ENCODE measurements at places on chromosomes 5 and 9.

- no peak for DNase-seq
Measured at GRCh38 chr9:91082731-91083130, 279.0 kb downstream of the AUH start.

DNA sequence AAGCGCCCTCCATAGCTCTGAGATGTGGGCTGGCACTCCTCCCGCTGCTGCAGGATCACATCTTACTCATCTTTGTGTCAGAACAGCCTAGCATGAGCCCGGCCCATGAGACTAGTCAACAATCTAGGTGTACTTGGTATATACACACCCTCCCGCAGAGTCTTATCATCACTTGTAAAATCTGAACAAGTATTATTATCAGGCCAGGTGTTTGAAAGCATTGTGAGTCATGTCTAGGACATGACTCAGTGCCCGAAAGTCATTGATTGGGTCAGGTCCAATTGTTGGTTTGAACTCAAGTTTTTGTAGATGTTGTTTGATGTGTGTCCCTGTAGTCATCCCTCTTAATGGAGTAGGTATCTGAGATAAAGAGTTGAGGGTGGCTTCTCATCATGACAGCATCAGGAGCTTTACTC is 108.7 kb downstream of the CFAP90 start:
- DNase-seq: no peak

- DNase-seq: no peak
Measured at GRCh38 chr5:134989266-134989830, 21.6 kb downstream of the CATSPER3 start.

DNA sequence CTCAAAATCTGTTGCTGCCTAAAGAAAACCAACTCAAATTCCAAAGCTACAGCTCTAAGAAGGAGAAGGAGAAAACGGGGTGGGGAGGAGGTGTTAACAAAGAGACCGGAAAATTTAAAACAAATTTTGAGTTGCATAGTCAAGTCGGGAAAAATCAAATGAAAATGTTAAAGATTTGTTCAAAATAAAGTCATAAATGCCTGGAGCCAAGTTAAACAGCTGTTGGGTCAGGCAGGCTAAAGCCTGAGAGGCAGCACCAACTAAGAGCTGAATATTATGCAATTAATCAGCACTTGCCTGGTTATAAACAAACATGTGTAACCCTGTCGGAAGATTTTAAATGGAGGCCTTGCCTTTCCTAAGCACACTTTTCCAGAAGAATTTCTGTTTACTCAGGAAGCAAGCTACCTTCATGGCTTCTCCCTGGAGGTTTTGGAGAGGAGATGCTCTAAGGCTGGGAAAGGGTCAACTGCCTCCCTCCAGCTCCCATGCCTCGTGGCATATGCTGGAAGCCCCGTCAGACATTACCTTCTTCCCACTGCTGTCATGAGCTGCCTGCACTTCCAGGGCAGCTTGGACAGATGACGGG is 270.5 kb downstream of the DMRT2 start:
- DNase-seq: no peak

- DNase-seq: no peak
Measured at GRCh38 chr5:14142202-14142826, 828 bp upstream of the TRIO start.

DNA sequence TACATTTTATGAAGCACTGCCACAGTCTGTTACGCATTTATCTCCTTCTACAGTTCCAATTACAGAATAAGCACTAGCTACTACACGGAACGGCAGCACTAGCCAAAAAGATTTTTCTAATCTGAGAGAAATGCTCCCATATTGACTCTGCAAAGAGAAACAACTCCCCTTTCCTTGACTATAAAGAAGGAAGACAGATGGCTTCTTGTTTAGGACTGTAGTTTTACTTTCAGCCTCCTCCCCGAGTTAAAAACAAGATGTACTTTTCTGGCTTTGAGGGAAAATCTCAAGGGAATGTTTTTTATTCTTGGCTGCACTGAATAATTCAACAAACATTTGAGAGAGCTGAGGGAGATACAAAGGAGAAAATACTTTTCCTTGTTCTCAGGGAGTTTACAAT is 1.9 kb upstream of the SLC44A1 start:
- DNase-seq: no peak

DNA sequence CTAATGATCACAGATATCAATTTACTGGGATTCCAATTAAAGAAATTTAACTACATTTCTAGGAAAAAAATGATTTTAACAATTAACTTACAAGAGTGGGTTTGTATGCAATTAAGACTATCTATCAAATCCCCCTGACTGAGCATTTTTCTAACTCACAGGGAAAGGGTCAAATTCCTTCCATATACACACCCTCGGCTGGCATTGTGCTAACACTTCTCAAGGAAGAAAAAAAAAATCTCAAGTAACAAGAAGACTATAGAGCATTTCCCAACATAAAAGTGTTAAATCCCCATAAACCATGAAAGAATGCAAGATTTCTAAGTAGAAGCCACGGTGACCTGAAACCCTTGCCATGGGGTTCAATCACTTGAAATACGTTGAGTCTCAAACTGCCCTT is 368.8 kb downstream of the GLIS3 start:
- no peak for DNase-seq

GRCh38 chr5:2300861-2301574 is 418.3 kb upstream of the IRX4 start:
- no peak for DNase-seq

GRCh38 chr9:97313243-97313642 is 5.8 kb downstream of the CCDC180 start:
- DNase-seq: no peak

DNA sequence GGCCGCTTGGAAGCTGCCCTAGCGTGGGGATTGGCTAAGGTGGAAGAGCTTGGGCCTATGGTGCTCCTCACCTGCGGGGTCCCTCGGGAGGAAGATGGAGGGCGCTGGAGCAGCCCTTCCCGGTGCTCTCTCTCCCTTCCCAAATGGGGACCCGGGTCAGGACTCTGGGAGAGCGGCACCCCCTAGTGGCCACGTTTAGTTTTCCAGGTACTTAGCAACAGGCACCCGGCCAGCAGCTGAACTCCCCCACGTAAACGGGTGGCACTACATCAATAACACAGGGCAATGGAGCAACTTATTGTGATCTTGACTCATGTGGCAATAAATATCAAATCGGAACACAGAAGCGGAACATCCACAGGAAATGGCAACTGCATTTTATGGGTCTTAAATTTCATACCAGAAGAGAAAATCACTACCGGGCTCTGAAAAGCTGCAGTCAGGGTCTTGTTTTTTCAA is 316.6 kb downstream of the AGTPBP1 start:
- DNase-seq: no peak

DNA sequence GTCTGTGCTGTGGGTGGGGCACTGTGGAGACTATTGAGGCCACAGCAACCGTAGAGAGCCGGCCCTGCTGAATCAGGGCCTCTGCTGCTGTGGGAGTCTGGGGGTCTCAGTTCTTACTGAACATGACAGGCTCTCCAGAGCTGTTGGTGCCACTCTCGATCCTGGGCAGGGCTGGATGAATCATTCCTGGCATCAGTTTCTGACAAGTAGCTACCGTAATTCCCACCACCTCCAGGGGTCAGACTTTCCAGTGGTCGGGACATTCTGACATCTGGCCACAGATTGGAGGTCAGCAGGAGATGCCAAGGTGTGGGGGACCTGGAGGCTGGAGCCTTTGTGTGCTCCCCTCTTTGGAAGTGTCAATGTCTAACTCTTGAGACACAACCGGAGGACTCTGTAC is 188.4 kb downstream of the IRX2 start:
- no peak for DNase-seq

DNA sequence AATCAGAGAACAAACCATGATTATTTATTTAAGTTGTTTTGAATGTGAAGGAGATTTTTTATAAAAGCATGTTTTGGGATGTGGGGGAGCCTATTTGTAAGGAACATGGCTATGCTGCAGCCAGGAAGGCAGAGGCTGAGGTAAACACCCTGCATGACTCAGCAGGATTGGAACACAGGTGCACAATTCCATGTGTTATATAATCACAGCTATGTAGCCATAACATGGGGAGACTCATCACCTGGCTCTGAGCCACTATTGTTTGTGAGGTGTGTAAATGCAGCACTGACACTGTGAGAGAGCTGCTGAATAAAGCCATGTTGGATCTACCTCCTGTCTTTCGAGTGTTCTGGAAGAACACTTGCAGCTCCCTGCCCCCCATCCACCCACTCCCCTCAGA is 1009.8 kb downstream of the DNAH5 start:
- no peak for DNase-seq

DNA sequence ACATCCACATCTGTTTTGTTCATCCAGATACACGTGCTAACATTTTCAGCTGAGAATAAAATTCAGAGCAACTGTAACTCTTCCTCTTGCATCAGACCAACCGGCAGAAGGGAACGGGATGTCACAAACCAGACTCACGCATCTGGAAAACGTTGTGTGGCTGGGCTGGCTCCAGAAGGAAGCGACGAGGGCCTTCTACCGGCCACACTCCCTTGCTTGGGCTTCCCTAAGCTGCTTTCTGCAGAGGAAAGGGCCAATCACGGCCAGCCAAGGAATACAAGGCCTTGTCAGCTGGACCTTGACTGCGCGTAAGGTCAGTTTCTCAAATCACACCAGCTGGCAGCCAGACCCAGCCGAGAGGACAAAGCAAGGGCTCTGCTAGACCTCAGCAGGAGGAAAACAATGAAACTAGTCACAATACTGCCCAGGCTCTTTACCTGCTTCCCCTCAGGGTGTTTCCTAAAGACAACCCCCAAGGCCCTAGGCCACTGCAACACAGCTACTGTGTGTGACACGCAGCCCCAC is 106.1 kb downstream of the THBS4 start:
- no peak for DNase-seq

DNA sequence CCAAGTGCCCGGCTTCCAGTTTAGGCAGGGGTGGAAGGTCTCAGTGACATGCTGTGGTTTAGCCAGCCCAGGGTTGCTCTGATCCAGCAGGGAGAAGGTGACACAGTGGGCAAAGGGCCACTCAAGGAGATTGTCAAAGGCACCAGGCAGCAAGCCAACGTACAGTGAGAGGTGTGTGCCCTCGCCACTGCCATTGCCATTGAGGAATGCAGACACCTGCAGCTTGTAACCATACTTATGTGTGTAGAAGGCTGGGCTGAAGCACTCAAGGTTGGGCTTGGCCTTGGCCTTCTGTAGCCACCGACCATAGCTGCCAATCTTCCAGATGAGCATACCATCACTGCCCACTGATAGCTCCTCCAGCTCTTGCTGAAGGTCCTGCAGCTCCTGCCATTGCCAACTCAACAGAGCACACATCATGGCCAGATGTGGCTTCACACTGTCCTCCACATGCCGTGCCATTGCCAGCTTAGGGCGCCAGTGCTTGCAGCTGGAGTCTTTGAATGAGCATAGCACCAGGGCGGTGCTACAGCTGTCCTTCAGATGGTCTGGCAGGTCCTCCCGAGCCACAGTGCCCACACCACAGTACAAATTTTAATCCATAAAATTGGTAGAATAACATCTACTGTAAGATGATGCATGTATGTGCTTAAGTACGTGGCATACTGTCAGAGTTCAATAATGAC is 59.7 kb upstream of the HMHB1 start:
- no peak for DNase-seq

DNA sequence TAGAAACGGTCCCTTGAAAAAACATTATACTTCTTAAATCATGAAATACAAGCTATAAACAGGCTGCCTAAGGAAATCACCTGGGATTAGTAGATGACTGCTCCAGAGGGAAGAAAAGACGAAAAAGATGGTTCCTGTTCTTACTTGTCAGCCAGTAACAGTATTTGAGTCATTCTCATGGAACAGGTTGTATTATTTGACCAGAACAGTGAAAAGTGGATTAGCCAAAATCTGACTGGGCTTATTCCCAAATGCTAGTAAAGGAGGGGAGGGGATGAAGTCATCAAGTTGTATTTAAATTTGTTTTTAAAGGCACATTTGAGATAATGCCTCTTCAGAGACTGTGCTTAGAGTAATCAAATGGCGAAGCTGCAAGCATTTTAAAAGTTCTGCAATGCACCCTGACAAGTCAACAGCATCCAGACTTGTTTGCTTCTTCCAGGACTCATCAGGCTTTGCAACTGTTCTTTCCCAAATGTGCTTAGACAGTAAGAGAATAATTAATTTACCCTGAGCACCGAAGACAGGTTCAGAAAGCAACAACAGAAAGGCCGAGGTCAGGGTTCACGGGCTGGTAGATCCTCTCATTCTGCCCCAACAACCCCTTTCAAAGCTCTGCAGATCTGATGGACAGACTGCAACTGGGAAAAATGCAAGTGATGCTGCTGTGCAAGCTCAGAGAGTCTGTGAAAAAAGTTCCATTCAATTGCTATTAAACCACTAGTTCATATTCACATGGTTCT is 800.6 kb downstream of the KCTD16 start:
- DNase-seq: no peak

DNA sequence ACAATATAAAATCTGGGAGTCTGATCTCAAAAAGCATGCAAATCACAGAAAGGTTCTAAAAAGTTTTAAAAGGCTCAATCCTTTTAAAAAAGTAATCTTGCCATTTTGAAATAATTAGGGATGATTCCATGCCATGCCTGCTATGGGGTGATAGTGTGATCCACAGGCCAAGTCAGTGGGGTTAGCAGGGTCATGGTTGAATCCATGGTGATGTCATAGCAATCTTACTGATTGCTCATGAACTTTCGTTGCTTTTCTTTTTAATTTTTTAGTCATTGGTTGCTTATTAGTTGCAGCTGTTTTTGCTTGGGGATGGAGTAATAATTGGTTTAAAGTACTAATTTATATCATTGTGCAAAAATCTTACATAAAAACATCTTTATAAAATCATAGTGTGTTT is 485.0 kb downstream of the ENC1 start:
- no peak for DNase-seq

- DNase-seq: no peak
Measured at GRCh38 chr5:132428484-132429462, 59.3 kb downstream of the SLC22A5 start.

DNA sequence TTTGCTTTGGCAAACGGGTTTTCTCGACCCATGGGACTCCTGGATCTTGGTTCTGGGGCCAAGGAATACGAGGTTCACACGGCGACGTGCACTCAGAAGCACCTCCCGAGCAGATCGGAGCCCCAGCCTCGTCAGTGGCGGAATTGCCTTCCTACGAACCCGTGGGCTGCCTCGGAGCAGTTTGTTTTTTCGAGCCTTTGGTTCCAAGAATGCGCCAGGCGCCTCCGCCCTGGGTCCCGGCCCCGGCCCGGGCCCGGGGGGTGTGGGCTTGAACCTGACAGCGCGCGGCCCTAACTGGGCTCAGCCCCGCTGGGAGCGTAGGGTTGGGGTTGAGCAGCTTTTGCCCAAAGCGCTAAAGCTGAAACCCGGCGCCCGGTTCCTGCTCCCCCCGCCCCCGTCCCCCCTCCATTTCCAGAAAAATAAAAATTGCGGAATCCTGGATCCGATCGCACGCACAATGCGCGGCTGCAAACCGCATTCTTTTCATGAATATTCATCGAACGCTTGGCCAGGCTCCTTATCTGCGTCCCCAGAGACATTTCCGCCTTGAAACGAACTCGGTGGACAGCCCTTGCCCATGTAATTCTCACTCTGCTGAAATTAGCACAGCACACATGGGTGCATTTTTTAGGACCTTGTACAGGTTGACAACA is 1.0 kb downstream of the BASP1 start:
- no peak for DNase-seq

- no peak for DNase-seq
Measured at GRCh38 chr5:127011153-127011552, 19.2 kb downstream of the MARCHF3 start.

- no peak for DNase-seq
Measured at GRCh38 chr9:121684381-121685145, 33.1 kb downstream of the DAB2IP start.
